ENCODE measurements at places on chromosomes 5 and 9.

- DNase-seq: no peak
Measured at GRCh38 chr9:91421971-91422757, 1.5 kb downstream of the NFIL3 start.

DNA sequence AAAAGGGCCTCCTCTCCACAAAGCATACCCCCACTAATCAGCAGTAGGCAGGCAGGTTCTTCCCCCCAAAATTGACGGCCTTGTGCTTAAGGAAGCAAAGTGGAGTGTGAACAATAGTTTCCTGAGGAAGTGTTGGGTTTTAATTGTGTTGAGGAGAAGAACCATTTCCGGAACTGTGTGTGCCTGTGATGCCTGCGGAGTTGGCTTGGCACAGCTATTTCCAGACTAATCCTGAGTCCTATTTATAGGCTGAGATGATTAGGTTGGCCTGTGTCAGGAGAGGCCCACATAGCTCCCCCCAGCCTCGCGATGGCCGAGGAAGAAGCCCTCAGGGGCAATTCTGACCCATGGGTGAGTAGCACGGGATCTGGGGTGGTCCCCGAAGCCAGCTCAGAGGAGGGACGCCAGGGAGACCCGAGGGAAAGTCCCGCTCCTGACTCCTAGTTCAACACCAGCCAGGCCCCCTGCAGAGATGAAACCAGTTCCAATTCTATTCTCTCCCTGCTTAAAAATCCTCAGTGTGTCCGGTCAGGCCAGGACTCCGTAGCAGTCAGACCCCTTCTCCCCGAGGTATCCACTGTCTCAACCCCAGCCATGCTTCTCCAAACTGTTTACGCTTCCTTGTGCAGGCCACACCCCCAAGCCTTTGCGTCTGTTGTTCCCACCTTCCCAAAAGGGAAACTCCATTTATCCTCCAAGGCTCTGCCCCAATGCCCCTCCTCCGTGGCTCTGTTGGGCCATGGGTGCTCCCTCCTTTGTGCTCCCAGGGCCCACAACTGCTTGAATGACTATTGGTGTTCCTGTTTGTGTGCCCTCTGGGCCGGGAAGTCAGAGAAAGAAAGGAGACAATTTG, 18.1 kb downstream of the GSN start:
- DNase-seq: no peak

GRCh38 chr5:147539053-147539452, 29.2 kb upstream of the DPYSL3 start:
- DNase-seq: no peak

GRCh38 chr9:93084471-93084881, 11.5 kb upstream of the CARD19 start:
- DNase-seq: no peak

DNA sequence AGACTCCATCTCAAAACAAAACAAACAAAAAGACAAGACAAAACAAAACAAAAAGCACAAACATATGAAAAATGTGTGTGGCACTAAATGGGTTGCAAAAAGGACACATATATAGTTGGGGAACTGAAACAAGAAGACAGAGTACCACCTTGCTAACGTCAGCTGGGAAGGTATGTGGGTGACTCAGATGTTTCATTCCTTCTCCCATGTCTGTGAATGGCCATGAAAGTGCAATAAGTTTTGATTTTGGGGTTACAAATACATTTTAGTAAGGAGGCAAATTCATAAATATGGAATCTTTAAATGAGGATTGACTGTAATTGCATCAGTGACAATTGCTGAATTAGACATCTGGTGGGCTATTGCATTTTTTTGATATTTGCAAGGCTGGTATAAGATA, 81.6 kb upstream of the KLF4 start:
- DNase-seq: no peak

GRCh38 chr5:95669540-95669939, 13.3 kb downstream of the SPATA9 start:
- DNase-seq: no peak

GRCh38 chr5:41832430-41832829, 37.8 kb downstream of the OXCT1 start:
- no peak for DNase-seq

DNA sequence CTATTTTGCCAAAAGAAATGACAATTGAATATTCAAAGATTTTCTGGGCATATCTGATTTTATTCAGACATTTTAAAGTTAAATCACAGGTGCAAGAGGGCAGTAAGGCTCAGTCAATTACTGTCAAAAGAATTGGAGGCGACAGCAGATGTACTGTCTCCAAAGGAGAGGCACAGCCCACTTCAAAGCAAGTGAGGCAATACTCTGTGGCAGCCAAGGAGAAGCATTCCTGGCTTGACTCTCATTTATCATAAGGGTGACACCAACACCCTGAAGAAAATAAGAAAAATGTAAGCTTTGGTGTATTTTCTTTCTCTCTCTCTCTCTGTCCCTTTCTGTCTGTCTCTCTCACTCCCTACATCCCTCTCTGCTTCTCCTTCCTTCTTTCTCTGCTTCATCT, 93.3 kb downstream of the SVEP1 start:
- DNase-seq: no peak

GRCh38 chr9:112487008-112487798, 576 bp downstream of the KIAA1958 start:
- DNase-seq: peak; percentile 25

All from stimulated activated CD8-positive, alpha-beta memory T cell treated with anti-CD3 and anti-CD28 coated beads, Interleukin-15, amount 100 ng/mL, for 48 hours (primary cell).